NCI-H524 treated with DMSO at 0.1 percent for 48 hours (cell line): ENCODE measurements at places on chromosomes 11 and 22.

- DNase-seq = no peak
Observed at GRCh38 chr22:44586999-44587736, 89.1 kb upstream of the RTL6 start.

DNA sequence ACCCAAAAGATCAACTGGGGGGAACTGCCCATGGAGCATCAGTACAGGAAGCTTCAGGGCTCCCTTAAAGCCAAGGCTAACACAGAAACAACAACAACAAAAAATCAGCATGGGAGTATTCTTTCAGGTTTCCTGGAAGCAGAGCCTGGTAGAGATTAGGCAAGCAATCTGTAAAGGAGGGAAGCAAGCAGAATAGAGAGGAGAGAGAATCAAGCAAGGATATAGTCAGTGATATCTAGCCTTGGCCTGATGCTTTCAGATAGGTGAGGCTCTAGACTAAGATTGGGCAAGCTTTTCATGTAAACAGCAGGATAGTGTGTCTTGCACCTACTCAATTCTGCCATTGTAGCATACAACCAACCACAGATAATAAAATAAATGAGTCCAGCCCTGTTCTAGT is 44.4 kb upstream of the FAT3 start:
- DNase-seq = no peak

DNA sequence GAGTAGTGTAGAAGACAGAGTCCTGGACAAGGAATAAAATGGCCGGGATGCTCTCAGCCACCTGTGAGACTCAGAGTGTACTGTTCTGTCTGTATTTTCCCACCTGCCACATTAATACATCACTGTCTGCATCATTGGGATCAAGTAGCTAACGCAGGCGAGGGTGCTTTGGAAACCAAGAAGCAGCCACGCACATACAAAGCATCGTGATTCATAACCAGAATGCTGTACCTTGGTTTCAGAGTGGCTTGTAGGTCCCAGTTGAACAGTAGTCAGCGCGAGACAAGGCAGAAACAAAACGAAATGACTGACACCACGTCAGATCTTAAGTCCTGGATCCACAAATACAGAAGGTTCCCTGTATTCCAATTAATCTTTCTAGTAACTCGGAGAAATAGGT is 198.3 kb downstream of the GRIK4 start:
- DNase-seq = no peak

DNA sequence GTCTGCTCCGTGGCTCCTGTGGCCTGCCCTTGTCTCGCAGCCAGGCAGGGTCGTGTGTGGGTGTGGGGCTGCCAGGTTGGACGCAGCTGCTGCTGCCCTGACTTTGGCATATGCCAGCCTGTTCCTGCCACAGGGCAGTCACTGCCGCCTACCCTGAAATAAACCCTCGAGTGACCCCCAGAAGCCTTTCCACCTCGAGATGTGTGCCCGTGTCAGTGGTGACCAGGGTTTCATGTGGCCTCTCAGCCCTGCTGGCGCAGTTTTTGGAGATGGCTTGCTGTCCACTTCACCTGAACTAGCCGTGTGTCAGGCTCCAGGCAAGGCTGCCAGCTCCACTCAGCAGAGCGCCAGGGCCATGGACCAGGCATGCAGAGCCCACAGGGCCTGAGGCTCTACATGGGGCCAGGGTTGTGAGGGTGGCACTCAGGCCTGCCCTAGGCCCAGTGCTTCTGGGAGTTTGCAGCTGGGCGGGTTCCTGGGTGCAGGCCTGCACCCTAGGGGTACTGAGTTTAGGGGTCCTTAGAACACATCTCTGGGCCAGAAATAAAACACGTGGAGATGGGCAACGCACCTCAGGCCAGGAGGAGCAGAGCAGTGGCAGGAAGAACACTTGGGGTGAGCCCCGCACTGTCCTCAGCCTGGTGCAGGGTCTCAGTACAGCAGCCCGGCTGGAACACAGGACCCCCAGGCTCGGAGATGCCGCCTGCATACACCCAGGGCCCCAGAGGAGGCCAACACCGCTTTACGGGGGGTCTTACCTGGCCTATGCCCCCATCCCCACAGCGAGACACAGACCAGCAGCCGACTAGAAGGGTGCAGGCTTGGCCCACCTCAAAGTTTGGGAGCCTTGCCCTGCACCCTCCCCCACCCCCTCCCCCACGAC is 8.8 kb upstream of the PANX2 start:
- no peak for DNase-seq

DNA sequence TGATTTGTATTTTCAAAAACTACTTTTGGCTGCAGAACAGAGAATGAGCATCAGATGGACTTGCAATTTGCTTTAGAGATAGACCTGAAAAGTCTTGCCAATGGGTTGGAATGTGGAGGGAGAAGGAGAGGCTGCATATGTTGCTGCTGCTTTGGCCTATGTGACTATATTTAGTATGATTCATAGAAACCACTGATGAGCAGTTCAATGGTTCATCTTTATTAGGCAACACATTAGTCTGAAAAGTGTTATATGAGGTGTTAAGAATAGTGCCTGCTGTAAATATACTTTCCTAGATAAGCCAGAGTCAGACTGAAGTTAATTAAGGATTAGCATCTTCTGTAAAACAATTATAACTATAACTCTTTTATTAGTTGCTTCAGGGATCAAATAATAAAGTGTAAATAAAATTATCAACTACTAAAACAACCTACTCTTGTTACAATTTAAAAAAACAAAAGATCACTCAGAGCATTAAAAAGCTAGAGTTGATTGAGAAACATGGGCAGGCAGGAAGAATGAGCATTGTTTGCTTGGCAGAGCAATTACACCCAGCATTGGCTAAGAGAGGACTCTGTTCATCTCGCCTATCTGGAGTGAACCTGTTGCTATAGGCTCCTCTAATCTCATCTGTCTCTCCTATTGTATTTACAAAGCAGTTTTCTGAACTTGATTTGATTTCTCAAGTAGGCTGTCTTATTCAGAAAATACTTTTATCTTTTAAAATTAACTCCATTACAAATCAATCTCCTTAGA is 36.3 kb downstream of the HORMAD2 start:
- DNase-seq = no peak

- no peak for DNase-seq
Observed at GRCh38 chr22:29517215-29517908, 36.2 kb downstream of the THOC5 start.
